CD4-positive, alpha-beta T cell treated with Interleukin-12 subunit alpha and Interleukin-12 subunit beta, for 1 hour (primary cell): ENCODE measurements at places on chromosomes 12 and 14.

DNA sequence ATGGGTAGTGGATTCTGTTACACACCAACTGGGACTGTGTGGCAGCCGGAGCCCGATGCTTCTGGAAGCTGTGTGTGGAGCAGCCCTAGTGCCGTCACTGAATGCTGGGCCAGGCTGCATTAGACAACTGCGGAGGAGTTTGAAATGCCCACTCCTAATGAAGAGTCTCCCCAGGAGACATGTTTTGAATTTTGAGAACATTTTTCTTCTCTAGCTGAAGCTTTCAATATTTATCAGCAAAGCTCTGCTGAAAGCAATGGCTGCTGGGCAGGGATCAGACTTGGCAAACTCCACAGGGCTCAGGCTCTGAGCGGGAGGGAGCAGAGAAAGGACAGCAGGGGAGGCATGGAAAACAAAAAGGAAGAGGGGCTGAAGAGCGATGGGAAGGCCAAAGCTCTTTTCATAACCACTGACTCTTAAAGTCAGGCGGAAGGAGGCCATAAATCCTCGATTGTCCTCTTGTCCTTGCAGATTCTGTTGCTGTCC, 189.1 kb downstream of the MON2 start:
- no peak for DNase-seq

DNA sequence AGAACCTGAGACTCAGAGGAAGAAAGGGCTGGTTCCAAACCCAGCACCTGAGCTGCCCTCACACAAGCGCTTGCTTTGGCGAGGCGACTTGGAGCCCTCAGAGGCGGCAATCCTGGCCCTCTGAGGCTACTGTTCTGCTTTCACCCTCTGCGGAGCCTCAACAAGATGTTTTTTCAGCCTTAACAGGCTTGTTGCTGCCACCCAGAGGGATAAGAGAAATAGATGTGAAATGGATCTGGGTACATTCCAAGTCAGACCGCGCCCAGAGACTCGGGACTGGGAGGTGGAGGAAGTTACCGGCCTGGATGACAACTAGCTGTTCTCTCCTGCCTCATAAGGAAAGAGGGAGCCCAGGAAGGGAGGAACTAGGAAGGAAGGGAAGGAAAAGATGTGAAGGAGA, 89.6 kb downstream of the TTC7B start:
- DNase-seq, result no peak

- DNase-seq, result no peak
Observed at GRCh38 chr14:92728759-92729364, 19.6 kb downstream of the LGMN start.

DNA sequence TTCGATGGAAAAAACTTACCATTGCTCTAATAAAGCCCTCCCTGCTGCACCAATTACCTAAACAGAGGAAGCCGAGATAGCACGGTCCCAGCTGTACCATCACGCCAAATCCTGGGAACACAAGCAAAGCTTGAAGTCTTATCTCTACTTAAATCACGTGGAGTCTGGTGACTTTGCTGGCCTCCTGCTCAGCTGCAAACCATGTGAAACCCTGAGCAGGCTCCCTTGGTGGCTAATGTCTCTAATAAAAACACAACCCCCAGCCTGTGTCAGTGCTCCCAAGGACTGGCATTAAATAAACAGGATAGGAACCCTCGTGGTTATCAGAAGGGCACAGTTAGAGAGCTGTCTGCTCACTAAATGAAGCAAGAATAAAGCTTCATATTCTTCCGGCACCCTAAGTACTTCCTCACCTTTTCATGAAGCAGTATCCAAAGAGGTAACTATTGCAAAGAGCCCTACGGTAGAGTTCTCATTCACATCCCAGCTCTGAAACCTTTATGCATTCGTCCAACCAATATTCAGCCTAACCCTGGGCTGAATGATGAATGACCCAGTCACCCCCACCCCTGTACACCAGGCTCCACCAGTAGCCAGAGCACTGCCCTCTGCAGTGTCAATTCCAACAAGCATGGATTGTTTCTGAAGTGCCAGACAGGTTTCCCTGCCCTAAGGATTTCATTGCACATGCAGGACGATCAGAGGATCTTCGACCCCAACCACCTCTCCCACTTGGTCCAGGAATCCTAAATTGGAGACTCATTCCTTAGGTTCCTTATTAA, 452.7 kb upstream of the TMPO start:
- DNase-seq, result no peak

DNA sequence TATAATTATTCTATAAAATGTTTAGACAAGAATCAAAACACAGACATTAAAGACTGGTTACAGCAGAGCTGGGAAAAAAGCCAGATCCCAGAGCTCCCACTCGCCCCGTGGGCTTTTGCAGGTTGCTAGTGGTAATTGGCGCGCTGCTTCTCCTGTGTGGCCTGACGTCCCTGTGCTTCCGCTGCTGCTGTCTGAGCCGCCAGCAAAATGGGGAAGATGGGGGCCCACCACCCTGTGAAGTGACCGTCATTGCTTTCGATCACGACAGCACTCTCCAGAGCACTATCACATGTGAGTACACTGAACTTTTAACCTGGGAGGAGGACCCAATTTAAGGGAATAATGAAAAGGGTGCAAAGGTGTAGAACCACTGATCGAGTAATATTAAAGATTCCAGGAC, 7.5 kb downstream of the TMEM52B start:
- peak; percentile 27 for DNase-seq

GRCh38 chr12:77814386-77814785, 16.3 kb upstream of the NAV3 start:
- DNase-seq, result no peak

DNA sequence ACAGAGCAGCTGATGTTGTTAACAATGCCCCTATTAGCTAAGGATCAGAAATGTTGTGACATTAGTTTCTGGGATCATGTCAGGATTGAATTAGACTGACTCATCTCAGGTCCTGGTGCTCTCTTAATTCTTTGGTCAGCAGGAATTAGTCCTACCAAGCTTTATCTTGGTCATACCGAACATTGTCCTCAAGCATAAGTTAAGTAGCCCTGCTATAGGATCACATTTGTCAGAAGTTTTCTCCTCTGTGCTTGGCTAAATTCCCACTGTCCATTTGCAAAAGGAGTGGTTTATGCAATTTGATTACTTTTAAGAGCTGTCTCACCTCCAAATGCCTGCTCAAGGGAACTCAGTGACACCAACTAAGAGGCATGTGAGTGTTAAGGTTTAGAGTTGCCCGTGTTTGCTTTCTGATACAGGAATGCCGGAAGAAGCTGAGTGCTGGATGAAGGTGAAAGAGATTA, 48.4 kb upstream of the IFNG-AS1 start:
- DNase-seq, result no peak

DNA sequence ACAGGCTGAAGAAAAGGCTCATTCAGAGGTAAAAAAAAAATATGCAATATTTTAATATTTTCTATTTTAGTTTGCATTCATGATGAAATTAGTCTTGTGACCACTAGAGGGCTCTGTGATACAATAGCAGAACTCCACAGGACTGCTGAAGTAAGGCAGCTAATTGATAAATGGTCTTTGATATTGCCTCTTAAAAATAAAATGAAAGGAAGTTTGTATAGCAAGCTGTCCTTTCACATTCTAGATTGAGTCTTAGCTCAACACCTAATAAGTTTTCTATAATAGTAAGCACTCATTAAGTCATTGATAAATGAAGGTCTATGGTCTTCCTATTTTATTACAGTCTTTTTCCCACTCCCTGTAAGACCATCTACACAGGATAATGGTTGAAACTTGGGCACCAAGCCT, 315.7 kb downstream of the NAV3 start:
- DNase-seq, result no peak

- DNase-seq, result no peak
Observed at GRCh38 chr14:69955855-69956845, 76.9 kb downstream of the SMOC1 start.

DNA sequence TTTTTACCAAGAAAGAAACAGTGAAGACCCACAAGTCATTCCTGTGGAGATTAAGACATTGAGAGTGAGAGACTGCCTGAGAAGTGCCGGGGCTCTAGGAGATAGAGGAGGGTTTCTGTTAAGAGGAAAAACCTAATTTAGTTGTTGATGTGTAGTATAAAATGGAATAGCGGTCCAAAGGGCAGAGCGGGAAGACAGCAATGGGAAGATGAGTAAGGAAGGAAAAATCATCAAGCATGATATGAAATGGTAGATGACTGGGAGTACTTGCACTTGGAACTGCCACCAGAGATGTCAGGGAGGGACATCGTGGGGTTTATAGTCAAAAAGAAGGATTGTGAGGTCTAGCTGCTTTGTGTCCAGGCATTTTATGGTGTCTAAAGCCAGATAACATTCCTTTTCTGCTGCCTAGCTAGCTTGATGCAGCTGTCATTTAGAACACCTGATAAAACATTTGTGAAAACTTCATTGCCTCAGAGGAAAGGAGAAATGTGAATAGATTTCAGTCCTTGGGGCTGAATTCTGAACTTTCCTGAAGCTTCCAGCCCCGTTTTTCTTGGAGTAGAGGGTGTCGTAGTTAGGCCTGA, 20.1 kb upstream of the PSEN1 start:
- DNase-seq, result no peak

DNA sequence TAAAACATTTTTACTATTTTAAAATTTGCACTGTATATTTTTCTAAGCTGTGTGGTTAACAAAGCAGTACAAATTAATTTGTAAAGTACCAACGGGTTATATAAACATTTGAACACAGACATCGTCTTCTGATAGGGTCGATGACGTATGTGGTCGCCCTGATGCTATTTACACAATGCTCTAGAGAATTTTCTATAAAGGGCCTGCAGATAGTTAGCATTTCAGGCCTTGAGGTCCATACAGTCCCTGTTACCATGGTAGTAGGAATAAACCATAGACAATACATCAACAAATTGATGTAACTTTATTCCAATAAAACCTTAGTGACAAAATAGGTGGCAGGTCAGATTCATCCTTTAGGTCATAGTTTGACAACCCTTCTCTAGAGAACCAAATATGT, 25.7 kb upstream of the PDZRN4 start:
- no peak for DNase-seq

- DNase-seq, result no peak
Observed at GRCh38 chr12:19539836-19540235, 100.5 kb downstream of the AEBP2 start.

DNA sequence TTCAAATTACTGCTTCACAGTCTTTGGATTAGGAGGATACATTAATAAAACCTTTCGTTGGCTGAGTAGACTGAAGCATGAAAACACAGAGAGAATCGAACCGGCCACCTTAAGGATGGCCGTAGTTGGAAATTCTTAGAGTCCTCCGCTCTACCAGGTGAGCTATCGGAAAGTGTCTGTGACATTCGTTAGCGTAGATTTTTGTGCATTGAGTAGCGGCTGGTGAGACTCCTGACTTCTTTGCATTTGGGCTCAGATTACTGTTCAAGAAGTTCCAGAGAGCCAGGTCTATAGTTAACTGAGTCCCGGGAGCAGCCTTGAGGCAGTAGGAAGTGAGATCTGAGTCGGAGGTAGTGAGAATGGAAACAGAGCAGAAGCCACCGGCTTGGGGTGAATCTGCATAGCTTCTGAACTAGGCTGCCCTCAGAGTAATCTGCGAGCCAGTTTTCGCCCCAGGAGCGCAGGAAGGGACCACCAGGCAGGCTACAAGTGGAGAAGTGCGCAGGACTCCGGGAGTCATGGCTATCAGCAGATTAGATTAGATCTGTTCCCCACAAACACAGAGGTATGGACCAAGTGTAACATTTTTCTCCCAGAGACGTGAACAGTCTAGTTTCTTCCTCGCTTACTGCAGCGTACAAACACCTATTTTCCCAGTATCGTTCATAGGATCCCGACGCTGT, 11.0 kb downstream of the OR6S1 start:
- peak; percentile 66 for DNase-seq

DNA sequence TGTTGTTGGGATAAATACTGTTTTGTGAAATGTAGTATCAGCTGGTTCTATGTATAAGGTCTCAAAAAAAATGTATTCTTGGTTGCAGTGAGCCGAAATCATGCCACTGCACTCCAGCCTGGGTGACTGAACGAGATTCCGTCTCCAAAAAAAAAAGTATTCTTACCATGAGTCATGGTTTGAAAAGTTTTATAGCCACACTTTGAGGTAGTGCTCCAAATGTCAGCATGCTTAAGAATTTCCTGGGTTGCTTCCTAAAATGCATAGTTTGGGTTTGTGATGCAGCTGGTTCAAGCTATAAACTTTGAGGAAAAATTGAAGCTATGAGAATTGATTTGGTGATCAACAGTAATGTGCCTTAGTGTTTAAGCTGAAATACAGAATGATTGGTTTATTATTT, 48.0 kb downstream of the ETNK1 start:
- DNase-seq, result no peak

GRCh38 chr12:129651951-129652350, 251.9 kb downstream of the TMEM132D start:
- DNase-seq, result no peak

GRCh38 chr12:7959701-7960121, 23.7 kb upstream of the SLC2A3 start:
- DNase-seq, result peak; percentile 64

DNA sequence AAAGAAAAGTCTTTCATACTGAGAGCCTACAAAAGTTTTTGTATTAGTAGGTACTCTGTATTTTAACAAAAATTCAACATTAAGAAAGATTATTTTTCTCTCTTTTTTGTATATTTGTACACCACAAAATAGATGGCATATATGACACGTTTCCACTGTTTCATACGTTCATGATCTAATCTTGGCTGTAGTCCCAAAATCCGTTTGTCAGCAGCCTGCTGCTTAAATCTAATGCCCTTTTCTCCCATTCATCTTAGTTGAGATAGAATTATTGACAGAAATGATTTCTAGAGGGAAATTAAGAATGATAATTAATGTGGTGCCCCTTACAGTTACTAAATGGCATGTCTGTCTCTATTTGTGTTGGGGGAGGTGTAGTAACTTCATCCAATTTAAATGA, 140.7 kb upstream of the NOVA1 start:
- DNase-seq, result no peak

DNA sequence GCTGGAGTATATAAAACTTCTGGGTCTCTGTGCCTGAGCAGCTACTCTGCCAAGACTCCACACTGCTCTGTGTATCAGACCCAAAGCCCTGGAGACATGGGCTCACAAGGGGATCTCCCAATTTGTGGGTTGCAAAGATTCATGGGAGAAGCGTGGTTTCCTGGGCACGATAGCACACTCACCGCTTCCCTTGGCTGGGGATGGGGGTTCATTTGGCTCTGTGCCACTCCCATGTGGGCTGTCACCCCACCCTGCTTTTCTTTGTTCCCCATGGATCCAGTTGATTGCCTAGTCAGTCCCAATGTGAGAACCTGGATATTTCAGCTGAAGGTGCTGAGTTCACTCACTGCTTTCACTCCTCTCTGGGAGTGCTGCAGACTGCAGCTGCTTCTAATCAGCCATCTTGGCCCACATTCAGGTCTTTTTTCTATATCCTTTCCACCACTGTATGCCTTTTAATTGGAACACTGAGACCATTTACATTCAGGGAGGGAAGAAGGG, 40.0 kb upstream of the PCNX4 start:
- peak; percentile 10 for DNase-seq

GRCh38 chr12:94650143-94651056, at the start of gene TMCC3:
TSS of gene TMCC3 (minus strand) at chr12:94650557. CDS start at chr12:94650430, 127 bp downstream.
- peak; percentile 30 for DNase-seq
